ENCODE measurements at places on chromosomes 5 and 9.

GRCh38 chr5:14112998-14113652, 30.0 kb upstream of the TRIO start:
- no peak for DNase-seq

DNA sequence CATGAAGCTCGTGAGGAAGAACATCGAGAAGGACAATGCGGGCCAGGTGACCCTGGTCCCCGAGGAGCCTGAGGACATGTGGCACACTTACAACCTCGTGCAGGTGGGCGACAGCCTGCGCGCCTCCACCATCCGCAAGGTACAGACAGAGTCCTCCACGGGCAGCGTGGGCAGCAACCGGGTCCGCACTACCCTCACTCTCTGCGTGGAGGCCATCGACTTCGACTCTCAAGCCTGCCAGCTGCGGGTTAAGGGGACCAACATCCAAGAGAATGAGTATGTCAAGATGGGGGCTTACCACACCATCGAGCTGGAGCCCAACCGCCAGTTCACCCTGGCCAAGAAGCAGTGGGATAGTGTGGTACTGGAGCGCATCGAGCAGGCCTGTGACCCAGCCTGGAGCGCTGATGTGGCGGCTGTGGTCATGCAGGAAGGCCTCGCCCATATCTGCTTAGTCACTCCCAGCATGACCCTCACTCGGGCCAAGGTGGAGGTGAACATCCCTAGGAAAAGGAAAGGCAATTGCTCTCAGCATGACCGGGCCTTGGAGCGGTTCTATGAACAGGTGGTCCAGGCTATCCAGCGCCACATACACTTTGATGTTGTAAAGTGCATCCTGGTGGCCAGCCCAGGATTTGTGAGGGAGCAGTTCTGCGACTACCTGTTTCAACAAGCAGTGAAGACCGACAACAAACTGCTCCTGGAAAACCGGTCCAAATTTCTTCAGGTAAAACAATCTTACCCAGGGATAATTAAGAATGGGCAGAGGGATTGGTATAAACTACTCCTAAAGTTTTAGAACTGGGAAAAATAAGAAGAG, 12.9 kb downstream of the ITGA1 start:
- peak; percentile 28 for DNase-seq

- no peak for DNase-seq
Observed at GRCh38 chr5:158898185-158899177, 201.2 kb downstream of the EBF1 start.

DNA sequence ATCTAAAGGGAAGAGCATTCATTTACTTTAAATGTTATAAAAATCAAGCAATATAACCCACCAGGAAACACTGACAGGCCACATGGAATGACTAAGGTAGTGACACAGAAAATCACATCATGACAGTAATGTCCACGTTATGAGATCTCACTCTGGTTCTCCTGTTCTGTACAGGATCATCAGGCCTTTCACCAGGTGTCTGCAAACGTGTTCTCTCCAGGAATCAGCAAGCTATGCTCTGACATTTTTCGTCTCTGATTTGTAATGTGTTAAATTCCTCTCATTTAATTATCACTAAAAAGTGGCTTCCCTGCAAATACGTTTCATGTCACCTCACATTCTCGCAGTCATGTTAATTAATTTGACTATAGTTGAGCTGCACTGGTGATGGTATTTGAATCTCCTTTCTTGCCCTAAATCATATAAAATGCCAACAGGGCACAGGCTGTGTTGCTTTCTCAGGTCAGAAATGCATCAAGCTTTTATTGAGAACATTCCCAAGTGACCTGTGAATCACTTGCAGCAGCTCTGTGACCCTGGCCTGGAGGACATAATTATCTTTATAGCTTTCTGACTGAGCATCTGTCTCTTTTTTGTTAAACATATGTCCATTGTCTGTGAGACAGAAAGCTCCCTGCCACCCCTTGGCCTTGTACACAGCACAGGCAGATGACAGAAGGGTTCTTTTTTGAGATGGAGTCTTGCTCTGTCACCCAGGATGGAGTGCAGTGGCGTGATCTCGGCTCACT, 196.2 kb downstream of the DIRAS2 start:
- no peak for DNase-seq

GRCh38 chr5:17241635-17242034, 24.2 kb downstream of the BASP1 start:
- DNase-seq: no peak

DNA sequence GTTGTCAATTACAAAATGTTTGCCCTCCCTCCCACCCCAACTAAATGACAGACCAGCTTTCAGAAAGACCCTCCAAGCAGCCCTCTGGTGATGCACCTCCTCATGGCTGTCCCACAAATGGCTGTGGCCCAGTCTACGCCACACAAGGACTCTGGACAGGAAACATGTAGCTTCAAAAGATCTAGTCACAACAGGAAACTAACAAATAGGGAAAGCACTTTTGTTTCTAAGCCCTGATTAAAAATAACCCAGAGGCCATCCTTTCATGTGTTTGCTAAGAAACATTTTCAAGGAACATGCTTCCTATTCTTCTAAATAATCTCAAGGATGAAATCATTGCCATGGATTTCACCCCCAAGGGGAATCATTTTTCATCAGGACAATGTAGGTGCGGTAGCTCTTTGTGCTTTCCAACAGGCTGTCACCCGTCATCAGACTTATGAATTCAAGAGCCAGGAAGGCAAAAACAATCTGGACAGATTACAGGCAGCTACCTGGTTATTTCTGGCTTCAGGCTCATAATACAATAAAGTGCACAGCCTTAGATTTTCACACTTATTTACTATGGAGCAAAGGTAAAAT, 20.1 kb downstream of the PCSK1 start:
- no peak for DNase-seq

DNA sequence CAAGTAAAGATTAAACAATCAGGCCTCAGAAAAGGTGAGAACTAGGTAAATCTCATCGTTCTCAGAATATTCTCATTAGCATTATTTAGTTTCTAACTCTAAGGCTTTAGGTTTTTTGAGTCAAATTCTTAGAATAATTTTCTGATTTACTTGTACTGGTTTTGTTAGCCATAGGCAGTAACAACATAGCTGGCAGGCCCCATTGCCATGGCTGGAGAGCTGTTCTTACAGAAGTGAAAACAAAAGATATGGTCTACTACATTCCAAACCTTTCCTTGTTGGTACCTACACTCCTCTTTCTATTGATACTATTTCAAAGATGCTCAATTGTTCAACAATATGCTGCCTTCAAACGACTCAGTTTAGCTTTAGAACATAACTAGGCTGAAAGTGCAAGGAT, 27.3 kb downstream of the IFNW1 start:
- no peak for DNase-seq

- DNase-seq: no peak
Observed at GRCh38 chr5:2751592-2752021, at the start of gene IRX2. TSS of gene IRX2 (minus strand) at chr5:2751677. CDS start at chr5:2751413, 264 bp downstream.

- DNase-seq: no peak
Observed at GRCh38 chr5:1381370-1382247, 36.7 kb upstream of the CLPTM1L start.

- no peak for DNase-seq
Observed at GRCh38 chr5:2293906-2294305, 411.2 kb upstream of the IRX4 start.

- no peak for DNase-seq
Observed at GRCh38 chr5:14948383-14948782, 76.8 kb upstream of the ANKH start.

GRCh38 chr9:18184401-18184800, 289.6 kb upstream of the ADAMTSL1 start:
- no peak for DNase-seq

Measured in cortex of kidney (tissue), 1 donor.